ENCODE measurements at places on chromosomes 7 and 10.

- no peak for DNase-seq
Measured at GRCh38 chr7:150463461-150463860, 13.0 kb downstream of the GIMAP8 start.

DNA sequence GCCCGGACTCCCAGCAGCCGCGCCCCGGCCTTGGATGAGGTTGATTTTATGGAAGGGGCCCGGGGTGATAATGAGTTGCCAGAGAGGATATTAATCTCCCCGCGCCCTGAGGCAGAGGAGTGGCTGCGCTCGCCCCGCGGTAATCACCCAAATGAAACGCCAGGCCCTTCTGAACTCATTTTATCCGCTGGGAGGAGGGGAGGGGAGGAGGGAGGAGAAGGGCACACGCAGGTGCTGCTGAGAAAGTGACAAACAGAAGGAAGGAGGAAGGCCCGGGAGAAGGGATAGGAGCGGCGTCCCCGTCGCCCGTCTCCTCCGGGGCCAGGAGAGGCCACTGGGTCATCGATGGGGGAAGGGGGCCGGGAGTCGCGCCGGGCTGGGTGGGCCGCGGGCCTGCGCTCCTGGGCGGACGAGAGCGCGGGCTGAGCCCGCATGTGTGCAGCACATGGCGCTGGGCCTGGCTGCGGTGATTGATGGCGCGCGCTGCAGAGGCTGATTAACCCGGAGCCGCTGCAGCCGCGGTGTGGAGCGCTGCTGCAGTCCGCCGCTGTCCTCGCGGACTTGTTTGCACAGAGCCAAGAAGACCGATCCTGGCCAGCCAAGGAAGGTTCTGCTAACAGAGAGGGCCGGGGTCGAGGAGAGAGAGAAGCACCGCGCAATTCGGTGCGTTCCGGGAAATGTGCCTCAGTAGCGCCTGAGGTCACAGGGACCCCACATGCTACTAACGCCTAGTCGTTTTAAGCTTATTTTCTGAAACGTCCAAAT lies 6.5 kb downstream of the MNX1 start:
- DNase-seq: no peak

GRCh38 chr7:35605760-35606159 lies 89.2 kb downstream of the HERPUD2 start:
- no peak for DNase-seq

- no peak for DNase-seq
Measured at GRCh38 chr10:75726522-75727483, 295.4 kb downstream of the LRMDA start.

DNA sequence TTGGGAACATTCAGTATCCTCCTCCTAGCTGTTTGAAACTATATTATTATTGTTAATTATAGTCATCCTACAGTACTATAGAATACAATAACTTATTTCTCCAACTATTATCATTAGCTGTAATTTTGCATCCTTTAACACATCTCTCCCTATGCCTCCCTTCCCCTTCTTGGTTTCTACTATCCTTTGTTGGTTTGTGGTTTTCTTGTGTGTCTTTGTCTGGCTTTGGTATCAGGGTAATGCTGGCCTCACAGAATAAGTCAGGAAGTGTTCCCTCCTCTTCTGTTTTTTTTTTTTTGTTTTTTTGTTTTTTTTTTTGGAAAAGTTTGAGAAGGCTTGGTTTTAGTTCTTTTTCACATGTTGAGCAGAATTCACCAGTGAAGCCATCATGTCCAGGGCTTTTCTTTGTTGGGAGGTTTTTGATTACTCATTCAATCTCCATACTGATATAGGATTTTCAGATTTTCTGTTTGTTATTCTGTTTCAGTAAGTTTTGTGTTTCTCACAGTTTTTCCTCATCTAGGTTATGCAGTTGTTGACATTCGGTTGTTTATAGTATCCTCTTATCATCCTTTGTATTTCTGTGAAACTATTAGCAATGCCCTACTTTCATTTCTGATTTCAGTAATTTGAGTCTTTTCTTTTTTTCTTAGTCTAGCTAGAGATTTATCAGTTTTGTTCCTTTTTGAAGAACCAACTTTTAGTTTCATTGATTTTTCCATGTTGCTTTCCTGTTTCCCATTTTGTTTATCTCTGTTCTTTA lies 21.6 kb downstream of the C1GALT1 start:
- DNase-seq: no peak

GRCh38 chr10:47400786-47401185 lies 16.7 kb upstream of the ZNF488 start:
- no peak for DNase-seq

- no peak for DNase-seq
Measured at GRCh38 chr10:61791216-61791615, 110.3 kb upstream of the ARID5B start.

Data from CD4-positive, alpha-beta T cell treated with Interleukin-1 beta for 1 hour (primary cell).